ENCODE measurements at places on chromosomes 7 and 10.

DNA sequence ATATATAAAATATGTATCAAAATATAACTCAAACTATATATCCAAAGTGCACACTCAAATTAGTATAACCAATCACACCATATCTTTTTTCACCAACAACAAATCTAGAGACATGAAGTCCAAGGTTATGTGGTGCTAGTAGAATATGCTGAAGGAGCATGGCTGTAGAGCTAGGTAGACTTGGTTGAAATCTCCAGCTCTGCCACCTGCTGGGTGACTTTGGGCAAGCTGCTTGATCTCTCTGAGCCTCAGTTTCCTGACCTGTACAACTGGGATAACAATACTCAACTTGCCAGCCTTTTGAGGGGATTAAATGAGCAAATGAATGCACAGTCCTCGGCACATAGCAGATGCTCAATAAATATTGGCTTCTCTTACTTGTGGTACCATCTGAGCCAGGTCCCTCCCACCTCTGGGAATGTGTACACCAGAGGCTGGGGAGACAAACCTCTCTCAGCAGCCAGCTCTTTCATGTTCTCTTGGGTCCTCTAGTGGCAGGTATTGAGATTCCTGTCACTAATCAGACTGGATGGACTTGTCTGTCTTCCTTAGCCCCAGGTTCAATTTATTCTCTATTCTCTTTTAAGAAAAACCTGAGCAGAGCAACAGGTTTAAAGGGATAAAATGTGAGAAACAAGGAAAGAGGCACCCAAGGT, 94.3 kb upstream of the PDE1C start:
- no peak for DNase-seq

GRCh38 chr7:38187794-38188440, 9.9 kb downstream of the STARD3NL start:
- DNase-seq: no peak

- no peak for DNase-seq
Observed at GRCh38 chr7:101686030-101686429, 56.9 kb upstream of the MYL10 start.

DNA sequence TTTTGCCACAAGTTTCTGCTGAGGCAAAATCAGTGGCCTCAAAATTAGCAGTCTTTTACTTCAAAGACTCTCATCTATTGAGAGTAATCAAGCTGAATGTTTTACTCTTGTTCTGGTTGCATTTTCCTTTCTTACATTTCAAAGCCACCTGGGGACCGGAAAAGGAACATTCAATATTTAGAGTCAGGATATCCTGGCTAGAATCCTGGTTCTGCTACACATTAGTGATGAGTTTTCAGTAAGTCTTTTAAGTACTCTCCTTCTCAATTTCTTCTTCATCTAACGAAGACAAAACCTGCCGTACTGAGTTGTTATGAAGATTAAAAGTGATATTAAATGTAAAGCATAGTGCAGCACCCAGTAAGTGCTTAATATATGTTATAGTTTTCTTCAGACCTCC, 52.5 kb downstream of the LAMB4 start:
- no peak for DNase-seq

DNA sequence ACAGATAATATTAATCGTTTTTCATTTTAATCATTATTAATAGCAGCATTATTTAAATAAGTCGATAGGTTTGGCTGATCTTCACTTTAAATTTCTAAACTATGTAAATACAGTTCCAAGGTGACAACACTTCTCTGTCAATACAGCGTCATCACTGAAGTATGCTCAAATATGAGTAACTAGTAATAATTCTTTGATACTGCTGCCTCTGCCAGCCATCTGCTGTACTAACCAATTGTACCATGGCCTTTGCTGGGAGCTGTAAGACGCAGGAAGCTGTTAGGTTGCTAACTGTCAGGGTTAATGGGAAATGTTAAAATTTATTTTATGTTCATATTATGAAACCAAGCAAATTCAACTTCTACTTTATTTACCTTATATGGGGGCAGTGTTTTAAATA, 1650.5 kb upstream of the LRRTM3 start:
- no peak for DNase-seq

DNA sequence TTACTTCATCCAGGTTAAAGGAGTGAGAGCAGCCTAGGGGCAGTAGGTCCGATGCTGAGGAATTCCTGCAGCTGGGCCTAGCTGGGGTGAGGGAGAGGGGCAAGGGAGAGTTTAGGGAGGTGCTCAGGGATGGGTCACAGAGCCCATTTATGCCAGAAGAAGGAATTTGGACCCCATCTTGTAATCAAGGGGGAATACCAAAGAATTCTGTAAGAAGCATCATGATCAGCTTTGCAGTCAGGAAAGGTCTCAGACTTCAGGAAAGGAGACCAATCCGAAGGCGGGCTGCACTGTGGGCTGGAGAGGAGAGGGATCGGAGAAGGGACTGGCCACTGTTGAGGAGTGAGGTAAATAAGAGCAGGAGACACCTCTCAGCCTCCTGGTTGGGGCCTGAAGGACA, 566.6 kb upstream of the MGMT start:
- DNase-seq: no peak

DNA sequence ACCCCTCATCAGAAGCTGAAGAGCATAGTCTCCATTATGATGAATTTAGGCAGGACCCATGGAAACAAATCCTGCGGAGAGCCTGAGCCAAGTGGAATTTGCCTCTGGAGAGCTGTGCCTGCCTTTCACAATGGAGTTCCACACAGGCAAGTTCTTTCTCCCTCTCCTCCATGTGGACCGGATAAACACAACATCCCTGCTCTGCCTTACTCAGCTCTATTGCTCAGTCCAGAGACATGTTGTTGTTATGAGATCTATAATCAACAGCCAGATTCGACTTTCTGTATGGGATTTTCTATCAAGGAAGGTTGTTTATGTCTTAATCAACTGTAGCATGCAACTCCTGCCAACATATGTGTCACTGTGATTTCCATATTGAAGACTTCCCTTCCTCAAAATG, 59.5 kb upstream of the ELMO1 start:
- no peak for DNase-seq

- DNase-seq: no peak
Observed at GRCh38 chr7:100946766-100947365, 2.5 kb upstream of the MUC3A start.

GRCh38 chr7:122688400-122688998, 10.4 kb downstream of the RNF133 start:
- DNase-seq: no peak

Data from CD4-positive, alpha-beta T cell treated with Interleukin-4 for 1 hour (primary cell).